ENCODE measurements at places on chromosomes 3 and 15.

- DNase-seq, result no peak
Measured at GRCh38 chr15:25529774-25530173, 91.0 kb upstream of the UBE3A start.

- no peak for DNase-seq
Measured at GRCh38 chr3:171397089-171397488, 63.1 kb downstream of the TNIK start.

DNA sequence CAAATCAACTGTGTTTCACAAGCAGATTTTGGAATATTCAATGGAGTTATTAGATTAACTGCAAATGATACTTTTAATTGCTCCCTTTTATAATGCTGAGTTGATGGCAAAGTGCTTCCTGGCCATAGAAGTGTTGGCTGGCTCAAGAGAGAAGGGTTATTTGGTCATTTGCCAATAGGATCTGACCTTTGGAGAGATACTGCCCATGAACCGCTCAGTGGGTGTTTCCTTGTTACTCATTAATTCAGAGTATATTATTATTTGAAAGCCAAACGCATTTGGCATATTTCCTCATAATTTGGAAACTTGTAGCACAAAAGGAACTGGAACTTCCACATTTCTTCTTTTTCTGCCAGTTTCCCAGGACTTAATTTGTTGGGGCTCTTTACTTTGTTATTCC, 234.7 kb downstream of the CDIN1 start:
- no peak for DNase-seq

DNA sequence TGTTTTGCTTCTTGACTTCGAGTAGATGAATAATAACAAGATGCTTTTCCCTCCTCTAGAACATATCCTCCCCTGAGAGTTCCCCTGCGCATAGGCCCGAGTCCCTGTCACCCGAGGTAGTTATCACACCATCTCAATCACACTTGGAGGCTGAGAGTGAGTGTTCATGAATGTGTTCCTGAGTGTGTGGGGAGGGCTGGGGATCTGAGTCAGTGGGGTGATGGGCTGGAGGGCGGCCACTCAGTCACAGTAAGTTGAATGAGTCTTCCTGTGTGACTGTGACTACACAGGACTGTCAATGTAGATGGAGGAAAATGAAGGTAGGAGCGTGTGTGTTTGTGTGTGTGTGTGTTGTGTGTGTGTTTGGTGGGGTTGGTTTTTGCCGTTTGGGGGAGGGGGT, 71.0 kb downstream of the SETD5 start:
- no peak for DNase-seq

DNA sequence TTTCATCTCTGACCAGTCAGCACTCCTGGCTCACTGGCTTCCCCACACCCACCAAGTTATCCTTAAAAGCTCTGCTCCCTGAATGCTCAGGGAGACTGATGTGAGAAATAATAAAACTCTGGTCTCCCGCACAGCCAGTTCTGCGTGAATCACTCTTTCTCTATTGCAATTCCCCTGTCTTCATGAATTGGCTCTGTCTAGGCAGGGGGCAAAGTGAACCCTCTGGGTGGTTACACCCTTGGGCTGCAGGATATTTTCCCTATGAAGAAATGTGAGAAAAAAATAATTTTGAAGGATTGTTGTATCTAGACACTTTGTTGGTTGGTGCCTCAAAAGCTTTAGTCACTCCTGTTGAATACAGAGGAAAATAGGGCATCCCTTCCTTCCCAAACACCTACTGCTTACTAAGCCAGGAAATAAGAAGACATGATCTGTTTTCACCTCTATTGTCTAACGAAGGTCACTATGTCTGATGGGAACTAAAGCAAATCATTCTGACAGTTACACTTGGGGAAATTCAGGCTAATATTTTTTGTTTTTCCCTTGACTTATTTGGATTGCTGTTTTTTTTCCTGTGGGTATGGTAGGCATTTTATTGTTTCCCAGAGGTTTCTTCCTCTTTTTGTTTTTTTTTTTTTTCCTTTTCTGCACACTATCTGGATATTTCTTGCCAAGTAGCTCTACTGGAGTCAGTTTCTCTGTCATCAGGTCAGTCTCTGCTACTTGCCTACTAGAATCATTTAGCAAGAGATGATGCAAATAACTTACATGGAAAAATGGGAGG, 15.3 kb upstream of the TNFSF10 start:
- DNase-seq, result no peak

- no peak for DNase-seq
Measured at GRCh38 chr3:116716490-116716889, 6.9 kb downstream of the TUSC7 start.

All from T1000 (cell line).